ENCODE measurements at places on chromosomes 2 and 18.

DNA sequence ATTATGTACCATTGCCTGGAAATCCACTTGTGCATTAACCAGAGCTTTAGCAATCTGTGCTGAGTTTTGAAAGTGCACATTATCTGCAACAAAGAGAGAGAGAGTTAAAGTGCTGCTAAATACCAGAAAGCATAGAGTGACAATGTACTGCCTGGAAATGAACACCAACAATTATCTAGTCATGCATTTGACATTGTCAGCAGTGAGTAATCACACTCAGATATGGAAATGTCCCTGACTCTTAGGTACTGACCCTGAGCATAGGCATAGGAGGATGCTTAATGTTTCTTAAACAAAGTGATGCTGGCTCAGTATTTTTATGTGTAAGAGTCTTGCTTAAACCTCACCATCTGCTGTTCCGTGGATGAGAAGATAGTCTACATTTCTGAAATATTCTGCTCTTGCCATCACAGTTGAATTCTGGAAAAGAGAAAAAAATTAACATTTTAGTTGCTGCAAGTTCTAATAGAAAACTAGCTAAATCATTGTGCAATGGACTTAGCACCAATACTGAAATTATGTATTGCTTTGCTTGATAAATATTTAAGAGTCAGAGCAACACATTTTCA, 20.8 kb upstream of the GCG start:
- peak; percentile 28 for DNase-seq

DNA sequence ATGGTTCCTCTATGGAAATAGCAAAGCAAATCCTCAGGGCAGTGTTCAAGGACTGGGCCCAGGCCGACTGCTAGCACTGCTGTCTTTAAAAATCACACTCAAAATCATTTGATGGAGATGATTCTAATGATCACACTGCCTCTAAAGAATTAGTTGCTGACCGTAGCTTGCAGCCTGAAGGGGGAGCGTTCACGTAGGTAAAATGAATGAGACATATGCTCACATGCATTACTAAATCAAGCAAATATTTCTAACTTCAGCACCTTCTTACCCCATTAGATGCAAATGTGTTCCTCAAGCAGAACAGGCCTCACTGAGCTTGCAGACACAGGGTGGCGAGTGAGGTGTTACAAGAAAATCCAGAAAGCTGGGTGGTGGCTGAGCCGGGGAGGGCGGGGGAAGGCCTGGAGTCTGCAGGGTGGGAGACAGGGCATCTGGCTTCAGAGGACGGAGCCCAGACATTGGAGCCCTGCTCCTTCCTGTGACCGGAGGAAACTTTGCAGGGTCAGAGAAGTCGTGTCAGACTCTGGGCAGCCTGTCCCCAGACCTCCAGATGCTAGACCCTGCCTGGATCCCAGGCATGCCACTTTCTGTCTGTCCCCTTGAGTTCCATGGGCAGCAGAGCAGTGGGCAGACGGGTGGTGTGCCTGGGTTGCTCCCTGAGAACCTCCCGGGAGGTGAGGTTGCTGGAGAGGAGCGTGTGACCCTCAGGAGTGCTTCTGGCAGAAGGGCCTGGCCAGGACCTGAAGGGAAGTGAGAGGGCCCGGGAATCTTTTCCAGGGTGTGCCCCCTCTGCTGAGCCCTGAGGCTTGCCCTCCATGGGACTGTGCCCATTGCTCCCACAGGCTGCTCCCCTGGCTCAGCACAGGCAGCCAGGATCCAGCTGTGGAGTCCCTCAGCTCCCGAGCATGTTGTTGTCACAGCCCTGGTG, 7.1 kb upstream of the NPPC start:
- DNase-seq: no peak

DNA sequence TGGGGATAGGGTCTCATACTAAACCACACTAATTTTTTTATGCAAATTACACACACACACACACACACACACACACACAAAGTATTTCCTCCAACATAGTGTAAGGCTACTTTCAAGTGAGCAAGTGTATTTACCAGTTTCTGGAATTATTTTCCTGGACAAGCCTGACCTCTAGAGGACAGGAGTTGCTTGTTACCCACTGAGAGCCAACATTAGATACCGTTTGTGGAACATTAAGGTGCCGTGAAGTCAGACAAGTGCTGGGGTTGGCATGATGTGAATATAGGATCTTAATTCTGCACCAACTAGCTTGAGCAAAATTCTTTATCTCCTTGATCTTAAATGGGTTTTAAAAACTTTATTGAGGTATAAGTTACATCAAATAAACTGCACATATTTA, 39.3 kb upstream of the SERPINB2 start:
- DNase-seq: peak; percentile 94

DNA sequence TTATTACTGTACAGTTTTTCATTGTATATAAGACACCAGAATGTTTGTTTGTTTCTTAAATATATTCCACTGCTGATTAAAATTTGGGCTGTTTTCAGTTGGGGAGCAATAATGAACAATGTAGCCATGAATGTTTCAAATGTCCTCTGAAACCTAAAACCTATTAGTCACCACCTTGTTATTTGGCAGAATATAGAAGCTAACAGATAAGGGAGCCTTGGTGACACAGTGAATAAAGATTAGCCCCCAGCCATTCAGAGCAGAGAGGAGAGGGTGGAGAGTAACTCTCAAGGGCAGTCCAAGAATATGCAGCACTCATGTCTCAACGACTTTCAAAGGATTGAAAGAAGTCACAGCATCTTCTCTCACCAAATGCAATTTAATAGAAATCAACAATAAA, 43.1 kb upstream of the ATP8B1 start:
- DNase-seq: no peak

- DNase-seq: peak; percentile 38
Measured at GRCh38 chr18:41905786-41906527, 49.1 kb upstream of the PIK3C3 start.

DNA sequence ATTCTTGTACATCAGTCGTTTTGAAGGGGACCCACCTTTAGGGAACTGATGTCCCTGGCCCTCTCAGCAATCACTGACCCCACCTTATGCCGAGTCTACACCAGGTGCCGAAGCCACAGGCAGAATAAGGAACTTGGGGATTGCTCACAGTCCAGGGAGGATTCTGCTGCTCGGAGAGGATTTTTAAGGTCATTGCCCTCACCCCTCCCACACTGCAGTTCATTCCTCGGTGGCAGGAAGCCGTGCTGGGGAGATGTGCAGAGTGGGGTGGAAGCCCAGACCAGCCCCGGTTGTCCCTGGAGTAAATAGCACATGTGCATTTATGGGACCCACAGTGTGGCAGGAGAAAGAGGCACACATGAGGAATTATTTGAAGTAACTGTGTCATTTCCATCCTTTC, 50.4 kb downstream of the PLB1 start:
- no peak for DNase-seq

GRCh38 chr2:152565884-152566727, 151.2 kb downstream of the PRPF40A start:
- no peak for DNase-seq

DNA sequence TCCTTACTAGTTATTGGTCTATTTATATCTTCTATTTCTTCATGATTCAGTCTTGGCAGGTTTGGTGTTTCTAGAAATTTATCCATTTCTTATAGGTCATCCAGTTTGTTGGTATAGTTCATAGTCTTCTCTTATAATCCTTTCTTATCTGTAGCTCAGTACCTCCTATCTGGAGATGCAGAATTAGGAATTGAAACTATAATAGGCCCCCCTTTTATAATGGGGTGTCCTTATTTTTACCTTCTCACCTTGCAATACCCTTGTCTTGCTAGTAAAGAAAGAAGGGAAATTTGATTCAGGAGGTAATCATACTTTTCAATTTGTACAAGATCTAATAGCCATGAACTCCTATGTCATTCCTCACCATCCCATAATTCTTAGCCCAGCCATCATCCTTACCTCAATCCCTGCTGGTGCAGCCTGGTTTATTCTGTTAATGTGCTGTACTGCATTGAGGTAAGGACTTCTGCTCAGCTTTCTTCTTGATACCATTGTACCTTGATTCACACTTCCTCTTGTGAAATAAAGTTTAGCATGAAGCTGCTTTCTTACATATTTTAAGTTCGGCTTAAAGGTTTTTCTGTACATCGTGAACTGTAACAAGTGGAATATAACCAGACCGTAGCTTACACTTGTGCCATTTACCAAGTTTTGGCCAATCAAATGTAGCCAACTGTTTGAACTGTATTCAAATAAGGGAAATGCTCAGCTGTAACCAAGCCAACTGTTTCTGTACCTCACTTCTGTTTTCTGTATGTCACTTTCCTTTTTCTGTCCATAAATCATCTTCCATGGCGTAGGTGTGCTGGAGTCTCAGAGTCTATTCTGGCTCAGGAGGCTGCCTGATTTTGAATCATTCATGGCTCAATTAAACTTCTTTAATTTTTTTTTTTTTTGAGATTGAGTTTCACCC, 40.1 kb upstream of the PTH2R start:
- DNase-seq: no peak

All from NCI-H1417 (cell line).